CD4-positive, alpha-beta T cell treated with Interleukin-17A for 1 hour (primary cell): ENCODE measurements at places on chromosomes 12 and 14.

- no peak for DNase-seq
Observed at GRCh38 chr12:132307976-132308852, 21.2 kb downstream of the GALNT9 start.

DNA sequence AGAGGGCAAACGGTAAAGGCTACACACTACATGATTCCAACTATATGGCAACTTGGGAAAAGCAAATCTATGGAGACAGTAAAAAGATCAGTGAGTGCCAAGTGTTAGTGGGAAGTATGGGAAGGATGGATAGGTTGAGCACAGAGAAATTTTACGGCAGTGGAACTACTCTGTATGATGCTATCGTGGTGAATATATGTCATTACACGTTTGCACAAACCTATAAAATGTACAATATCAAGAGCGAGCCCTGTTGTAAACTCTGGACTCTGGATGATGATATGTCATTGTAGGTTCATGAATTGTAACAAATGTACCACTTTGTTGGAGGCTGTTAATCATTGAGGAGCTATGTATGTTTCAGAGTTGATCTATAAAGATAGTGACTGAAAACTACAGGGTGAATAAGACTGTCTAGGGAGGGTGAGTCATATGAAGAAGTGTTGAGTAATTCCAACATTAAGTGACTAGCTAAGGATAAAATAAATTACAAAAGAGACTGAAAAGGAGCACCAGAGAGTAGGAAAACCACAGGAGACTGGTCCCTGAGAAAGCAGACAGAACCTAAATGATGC is 349.2 kb upstream of the LMO3 start:
- DNase-seq = no peak

DNA sequence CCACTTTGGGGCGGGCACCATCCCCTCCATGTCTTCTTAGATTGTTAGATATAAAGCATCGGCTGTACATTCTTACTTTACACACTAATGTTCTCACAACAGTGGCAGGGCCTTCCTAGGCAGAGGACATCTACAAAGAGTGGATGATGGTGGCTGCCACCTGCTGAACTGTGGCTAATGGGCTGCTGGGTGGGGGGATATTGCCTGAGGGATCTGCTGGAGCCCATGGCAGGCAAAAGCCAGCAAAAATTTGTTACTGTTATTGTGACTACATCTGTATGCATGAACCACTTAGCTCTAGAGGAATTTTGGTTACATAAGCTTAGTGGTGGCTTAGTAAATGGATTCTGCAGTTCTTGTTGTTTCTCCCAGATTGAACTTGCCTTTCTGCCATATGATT is 52.6 kb downstream of the DIP2B start:
- DNase-seq = no peak

DNA sequence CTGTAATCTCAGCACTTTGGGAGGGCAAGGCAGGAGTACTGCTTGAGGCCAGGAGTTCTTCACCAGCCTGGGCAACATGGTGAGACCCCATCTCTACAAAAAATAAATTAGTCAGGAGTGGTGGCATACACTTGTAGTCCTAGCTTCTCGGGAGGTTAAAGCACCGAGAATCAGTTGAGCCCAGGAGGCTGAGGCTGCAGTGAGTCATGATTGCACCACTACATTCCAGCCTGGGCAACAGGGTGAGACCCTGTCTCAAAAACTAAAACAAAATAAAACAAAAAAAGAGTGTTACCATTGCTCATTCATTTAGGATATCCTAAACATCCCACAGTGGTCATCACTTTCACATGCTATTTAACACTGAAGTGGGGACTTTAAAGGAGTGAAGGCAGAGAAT is 7.8 kb downstream of the NEK9 start:
- DNase-seq = no peak
